Stimulated activated CD4-positive, alpha-beta T cell treated with anti-CD3 and anti-CD28 coated beads, TNF-alpha, amount 100 ng/mL, for 24 hours (primary cell): ENCODE measurements at places on chromosomes 7 and 10.

- DNase-seq: no peak
Measured at GRCh38 chr10:31456468-31456867, 137.5 kb downstream of the ZEB1 start.

DNA sequence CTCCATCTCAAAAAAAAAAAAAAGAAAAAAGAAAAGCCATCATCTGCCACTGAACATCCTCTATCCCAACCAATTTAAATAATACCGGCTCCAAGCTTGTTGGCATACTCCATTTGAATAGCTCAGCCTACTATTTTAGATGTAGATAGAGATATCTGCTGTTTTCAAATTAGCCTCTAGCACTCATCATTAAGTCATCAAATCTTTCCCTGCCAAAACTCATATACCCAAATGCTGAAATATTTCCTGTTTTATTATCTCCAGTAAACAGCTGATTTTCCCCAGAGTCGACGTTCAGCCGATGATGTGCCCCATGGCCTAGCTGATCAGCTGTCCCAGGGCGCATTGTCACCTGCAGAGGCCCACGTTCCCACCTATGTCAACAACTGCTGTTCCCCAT lies 34.5 kb upstream of the FRMD4A start:
- DNase-seq: no peak

DNA sequence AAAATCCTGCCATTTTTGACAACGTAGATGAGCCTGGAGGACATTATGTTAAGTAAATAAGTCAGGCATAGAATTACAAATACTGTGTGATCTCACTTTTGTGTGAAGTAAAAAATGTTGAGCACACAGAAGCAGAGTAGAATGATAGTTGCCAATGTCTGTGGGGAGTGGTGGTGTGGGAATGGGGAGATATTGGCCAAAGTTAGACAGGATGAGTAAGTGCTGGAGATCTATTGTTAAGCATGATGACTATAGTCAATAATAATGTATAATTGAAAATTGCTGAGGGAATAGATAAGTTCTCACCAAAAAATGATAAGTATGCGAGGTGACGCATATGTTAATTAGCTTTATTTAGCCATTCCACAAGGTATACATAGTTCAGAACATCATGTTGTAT lies 92.0 kb downstream of the GPR85 start:
- DNase-seq: no peak

DNA sequence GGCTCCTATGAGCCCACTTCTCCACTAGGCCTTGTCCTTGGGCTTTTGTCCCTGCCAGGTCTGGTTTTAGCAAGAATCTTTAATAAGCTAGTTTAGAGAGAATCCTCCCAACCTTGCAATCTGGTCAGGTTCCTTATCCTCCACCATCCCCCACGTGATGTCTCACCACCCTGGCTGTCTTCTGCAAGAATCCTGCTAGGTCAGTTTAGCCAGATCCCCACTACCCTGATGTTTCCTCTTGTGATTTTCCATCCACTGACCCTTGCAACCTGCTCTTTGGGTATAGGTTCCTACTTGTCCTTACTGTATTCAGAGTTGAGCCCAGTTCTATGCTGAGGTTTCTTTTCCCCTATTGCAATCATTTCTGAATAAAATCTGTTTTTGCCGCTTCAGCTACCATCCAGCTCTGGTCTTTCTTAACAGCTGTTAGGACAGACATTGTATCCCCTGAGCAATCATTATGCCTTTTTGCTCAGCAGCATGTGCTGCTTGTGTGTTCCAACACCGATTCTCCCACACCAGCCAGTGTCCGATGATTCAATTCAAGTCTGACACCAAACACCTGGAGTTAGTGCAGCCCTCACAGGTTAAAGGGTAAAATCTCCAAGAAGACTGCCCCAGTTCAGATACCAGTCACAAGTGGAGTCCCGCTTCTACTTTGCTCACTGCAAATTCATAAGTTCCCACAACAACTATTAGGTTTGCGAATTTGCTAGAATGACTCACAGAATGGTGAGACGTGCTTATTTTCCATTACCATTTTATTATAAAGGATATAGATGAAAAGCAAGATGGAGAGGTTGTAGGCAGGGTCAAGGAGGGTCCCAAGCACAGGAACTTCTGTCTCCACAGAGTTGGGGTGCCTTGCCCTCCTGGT lies 62.2 kb upstream of the ADCY1 start:
- DNase-seq: no peak

- DNase-seq: no peak
Measured at GRCh38 chr7:77246026-77246640, 46.5 kb upstream of the FGL2 start.

DNA sequence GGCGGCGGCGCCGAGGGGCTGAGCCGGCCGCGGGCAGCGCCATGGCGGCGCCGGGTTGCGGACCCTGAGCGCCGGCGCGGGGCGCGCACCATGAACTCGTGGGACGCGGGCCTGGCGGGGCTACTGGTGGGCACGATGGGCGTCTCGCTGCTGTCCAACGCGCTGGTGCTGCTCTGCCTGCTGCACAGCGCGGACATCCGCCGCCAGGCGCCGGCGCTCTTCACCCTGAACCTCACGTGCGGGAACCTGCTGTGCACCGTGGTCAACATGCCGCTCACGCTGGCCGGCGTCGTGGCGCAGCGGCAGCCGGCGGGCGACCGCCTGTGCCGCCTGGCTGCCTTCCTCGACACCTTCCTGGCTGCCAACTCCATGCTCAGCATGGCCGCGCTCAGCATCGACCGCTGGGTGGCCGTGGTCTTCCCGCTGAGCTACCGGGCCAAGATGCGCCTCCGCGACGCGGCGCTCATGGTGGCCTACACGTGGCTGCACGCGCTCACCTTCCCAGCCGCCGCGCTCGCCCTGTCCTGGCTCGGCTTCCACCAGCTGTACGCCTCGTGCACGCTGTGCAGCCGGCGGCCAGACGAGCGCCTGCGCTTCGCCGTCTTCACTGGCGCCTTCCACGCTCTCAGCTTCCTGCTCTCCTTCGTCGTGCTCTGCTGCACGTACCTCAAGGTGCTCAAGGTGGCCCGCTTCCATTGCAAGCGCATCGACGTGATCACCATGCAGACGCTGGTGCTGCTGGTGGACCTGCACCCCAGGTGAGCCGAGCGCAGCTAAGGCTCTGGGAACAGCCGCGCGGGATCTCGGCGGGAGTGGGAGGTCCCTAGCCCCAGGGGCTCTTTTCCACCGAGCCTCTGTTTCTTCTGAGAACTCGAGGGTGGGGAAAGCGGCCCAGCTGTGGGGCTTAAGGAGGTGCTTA lies at the start of gene GPR26:
GPR26 (plus strand) TSS at position 38 of the 919 bp plus-strand sequence; CDS start at position 91, 53 bp downstream.
- DNase-seq: no peak

- DNase-seq: no peak
Measured at GRCh38 chr10:3264161-3264761, 91.7 kb upstream of the PITRM1 start.

DNA sequence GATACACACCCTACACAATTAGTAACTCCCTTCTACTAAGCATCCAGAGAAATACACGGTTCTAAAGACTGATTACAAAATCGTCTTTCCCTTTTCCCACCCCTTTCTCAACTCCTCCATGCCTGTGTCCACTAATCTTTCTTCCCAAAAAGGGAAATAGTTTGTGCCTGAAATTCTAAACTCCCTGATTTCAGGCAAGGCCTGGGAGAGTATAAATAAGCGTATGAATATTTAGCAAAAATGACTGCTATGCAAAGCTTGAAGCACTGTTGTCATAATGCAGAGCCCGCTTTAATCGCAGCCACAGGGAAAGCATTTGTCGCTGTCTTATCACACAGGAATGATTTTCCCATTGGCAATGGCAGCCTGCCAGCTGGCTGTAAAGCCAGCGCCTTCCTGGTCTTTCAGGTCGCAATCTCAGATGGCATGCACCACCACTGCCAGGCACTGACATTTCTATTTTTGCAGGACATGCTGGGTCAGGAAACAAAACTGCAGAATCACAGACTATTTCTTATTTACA lies 142.9 kb upstream of the PCGF5 start:
- DNase-seq: no peak

GRCh38 chr10:57628592-57629284 lies 639.0 kb downstream of the IPMK start:
- DNase-seq: no peak

GRCh38 chr10:6473901-6474370 lies 106.1 kb downstream of the PRKCQ start:
- DNase-seq: no peak

DNA sequence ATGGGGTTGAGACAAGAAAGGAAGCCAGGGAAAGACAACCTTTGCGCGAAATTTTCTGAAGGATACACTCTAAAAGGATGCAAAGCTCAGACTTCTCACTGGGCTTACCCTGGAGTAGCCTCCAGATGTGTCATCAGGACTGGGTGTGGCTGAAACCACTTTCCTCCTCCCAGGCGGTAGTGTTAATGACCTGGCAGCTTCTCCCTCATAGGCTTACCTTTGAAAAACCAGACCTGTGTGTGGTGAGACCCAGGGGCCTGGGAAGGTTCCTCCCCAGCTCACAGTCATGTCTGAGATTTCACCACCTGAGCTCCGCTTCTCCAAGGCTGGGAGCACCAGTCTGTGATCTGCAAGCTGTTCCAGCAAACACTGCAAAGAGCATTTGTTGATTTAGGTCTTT lies 93.7 kb downstream of the EPC1 start:
- DNase-seq: no peak

GRCh38 chr10:113132591-113133121 lies 182.6 kb downstream of the TCF7L2 start:
- no peak for DNase-seq

GRCh38 chr7:151173386-151174245 lies 6.1 kb upstream of the GBX1 start:
- no peak for DNase-seq
